ENCODE measurements at places on chromosomes 11 and 22.

DNA sequence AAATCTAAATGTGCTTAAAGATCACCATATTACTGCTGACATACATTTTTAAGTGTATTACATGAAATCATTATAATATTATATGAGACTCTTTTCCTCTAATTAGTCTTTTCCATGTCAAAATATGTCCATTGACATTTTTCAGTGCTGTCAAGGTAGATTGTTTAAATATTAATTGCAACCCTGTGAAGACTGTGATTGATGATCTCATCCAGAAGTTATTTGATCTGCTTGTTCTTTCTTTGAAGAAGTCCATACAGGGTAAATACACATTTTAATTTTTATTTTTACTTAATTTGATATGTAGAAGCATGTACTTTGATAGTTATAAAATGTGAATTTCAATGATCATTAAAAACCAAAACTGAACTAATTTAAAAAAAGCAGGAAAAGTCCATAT lies 38.4 kb downstream of the DYNC2H1 start:
- DNase-seq = no peak

- DNase-seq = no peak
Observed at GRCh38 chr11:65649656-65650546, 12.0 kb downstream of the SIPA1 start.

- no peak for DNase-seq
Observed at GRCh38 chr11:119319136-119319699, 2.3 kb upstream of the MCAM start.

GRCh38 chr11:28048812-28049211 lies 59.1 kb downstream of the KIF18A start:
- no peak for DNase-seq

- peak; percentile 92 for DNase-seq
Observed at GRCh38 chr11:74024261-74025029, 15.6 kb upstream of the UCP3 start.

GRCh38 chr22:29883775-29884097 lies 762 bp downstream of the MTMR3 start:
- DNase-seq = no peak

DNA sequence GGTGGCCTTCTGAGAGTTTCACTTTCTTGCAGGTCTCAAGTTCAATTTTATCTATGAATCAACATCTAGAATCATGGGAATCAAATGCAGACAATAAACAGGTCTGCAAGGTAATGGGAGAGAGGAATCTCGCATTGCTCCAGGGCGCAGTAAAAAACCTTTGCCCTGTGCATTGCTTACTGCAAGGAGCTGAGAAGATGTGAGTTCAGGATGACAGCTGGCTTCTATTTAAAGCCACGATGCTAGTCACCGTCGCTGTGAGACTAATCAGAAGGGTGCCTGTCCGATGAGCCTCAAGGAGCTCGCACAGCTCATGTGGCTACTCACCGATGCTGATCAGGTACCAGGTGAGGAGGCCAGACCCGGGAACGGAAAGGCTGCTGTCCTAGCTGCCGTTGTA lies 30.2 kb upstream of the APOA1 start:
- no peak for DNase-seq

DNA sequence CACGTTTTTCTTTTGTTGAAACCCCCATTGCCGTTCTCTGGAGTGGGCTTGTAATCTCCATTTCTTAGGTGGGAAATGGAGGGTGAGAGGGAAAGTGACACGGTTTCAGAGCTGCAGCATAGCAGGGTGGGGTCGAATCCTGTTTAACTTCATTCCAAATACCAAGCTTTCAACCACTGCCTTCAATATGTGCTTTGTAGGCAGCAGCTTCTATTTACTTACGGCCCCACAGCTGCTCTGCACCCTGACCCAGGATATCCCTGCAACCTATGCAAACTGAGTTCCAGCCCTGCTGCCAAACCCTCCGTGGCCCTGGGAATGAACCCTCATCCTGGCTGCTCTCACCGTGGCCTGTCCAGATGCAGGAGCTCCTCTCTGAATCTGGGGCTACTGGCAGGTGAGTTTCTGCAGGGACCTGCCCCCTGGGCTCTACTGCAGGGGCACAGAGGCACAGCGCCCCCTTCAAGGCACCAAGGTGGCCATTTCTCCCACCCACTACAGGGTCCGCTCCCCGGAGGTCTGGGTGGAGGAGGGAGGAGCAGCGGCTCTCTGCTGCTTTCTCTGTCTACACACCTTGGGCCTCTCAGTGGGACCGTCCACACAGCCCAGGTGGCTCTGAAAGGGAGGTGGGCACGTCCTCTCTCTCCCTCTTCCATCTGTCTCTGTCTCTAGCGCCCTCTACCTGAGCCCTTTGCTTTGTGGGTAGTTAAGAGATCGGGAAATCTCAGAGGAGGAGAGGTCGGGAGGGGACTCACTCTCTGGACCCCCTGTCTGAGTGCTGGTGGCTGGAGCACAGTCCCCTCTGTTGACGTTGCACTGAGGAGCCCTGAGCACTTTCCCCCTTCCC lies 279.1 kb downstream of the BRD1 start:
- no peak for DNase-seq

GRCh38 chr11:79670882-79671281 lies 230.1 kb upstream of the TENM4 start:
- no peak for DNase-seq

DNA sequence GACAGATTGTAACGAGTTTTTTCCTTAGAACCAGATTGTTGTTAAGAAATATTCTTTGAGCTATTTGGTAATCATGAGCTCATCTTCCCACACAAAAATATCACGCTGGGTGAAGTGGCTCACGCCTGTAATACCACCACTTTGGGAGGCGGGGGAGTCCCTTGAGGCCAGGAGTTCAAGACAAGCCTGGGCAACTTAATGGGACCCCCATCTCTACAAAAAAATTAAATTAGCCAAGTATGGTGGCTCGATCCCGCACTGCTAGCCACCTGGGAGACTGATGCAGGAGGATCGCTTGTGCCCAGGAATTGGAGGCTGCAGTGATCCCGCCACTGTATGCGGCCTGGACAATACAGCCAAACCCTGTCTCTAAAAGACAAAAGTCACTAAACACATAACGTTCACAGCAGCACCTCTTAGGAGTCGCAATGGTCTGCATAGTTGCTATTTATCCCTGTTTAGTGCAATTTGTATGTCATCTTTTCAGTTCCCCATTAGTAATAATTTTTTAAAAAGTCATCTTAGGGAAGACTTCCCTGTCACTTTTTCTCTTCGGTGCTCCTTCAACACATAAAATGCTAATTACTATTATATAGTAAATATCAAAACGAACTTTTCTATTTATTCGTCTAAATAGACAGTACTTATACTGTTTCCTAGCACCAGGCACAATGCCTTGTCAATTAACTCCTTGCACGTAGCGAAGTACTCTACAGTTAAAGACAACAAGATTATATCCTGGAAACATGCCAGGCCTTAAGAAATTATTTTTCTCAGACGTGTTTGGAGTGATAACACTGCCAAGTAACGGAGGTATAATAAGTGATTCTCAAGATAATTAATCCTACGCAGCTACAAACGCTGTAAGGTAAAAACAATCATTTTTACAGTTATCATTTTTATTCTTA lies 1.1 kb downstream of the ST13 start:
- DNase-seq = peak; percentile 46

GRCh38 chr11:120335908-120336640 lies at the start of gene ARHGEF12:
Gene ARHGEF12, plus strand, starts transcription at chr11:120336413. Its CDS starts 831 bp downstream, at chr11:120337244.
- peak; percentile 66 for DNase-seq

DNA sequence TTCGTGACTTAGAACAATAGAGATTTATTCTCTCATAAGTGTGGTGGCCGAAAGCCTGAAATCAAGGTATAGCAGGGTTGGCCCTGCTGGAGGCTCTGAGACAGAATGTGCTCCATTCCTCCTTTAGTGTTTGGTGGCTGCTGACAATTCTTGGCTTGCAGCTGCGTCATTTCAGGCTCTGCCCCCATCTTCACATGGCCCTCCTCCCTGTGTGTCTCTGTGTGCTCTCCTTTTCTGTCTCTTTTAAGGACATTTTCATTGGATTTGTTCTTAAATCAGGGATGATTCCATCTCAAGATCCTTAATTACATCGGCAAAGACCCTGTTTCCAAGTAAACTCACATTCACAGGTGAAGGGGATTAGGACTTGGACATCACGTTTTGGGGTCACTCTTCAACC lies 10.2 kb upstream of the APOL6 start:
- no peak for DNase-seq

GRCh38 chr11:97361812-97362378 lies 972.1 kb downstream of the JRKL start:
- no peak for DNase-seq

DNA sequence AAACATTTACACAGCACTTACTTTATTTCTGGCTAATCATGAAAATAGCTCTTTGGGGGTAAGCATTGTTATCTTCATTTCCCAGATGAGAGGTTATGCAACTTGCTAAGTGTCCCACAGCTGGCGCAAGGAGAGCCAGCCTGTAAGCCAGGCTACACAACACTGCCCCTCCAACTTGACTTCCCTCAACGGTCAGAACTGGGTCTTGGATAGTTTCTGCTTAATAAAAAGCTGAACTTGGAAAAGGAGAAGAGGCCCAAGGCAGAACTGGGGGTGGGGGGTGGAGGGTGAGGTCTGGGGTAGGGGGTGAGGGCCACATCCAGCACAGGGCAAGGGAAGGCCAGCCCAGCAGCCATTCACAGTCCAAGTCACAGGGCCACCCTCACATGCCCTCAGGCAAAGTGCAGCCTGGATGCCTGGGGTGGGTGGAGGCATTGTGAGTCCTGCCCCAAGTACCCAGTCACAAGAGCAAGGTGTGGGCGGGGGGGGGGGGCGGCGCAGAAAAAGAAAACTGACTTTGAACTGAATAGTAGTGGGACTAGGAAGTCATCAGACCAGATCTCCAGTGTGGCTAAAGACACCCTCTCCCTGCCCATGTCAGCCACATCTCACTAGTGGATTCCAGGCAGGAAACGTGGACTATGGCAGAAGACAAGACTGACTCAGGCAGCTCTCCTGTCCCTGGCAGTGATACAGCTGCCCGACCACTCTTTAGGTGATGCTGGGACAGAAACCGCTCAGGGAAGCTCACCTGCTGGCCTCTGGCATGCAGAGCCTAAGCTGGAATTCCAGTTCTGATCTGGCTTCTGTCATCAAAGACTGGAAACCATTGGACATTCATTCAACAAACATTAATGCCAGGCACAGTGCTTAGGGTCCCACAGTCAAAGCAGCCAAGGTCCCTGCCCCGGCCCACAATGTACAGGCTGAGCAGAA lies 52.4 kb downstream of the PACSIN2 start:
- DNase-seq = peak; percentile 88

DNA sequence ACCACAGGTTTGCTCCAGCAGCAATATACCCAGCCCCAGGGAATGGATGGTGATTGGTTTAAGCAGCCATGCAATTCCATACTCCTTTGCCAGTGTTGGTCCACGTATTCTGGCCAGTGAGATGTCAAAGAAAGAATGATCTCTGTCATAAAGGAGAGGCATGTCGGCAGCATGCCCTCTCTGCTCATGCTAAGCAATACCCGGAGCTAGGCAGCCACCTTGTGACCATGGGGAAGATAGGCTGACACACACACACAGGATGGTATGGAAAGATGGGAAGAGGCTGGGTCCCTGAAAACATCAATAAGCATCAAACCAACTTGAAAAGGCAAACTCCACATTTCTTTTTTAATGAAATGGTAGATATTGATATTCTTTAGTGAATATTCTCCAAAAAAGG lies 5.1 kb downstream of the ABCC8 start:
- no peak for DNase-seq

DNA sequence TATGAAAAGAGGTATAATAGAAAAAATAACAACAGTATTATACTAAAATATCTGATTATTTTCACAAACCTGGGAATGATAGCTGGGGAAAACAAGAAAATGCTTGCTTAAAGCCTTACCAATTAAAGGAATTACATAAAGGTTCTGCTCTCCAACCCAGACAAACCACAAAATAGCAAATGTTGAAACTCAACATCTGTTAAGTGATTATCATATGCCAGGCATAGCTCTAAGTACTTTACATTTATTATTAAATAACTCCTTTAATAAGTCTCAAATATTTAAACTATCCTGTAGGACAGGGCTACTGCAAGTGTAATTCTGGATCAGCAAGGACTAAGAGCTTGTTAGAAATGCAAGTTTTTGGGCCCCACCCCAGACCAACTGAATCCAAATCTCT lies 20.1 kb downstream of the OR10A6 start:
- no peak for DNase-seq

GRCh38 chr11:100918551-100919500 lies 210.8 kb downstream of the PGR start:
- no peak for DNase-seq

DNA sequence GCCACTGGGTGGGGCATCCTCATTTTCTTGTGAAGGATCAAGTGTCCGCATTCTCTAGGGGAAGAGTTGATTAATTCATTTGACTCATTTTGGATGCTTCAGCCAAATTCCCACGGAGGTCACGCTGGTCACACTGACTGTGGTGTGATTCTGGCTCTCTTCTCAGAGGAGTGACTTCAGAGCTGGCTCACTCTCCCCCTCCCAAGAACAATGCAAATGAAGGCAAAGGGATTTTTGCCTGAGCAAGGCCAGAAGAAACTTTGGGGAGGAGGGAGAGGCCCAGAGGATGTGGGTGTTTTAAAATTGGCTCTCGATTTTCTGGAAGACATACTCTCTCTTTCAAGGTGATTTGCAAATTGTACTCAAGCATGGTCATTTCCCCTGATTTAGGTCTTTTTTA lies 51.1 kb upstream of the LMO2 start:
- DNase-seq = no peak

GRCh38 chr11:125587480-125587879 lies 5.2 kb upstream of the STT3A start:
- no peak for DNase-seq

DNA sequence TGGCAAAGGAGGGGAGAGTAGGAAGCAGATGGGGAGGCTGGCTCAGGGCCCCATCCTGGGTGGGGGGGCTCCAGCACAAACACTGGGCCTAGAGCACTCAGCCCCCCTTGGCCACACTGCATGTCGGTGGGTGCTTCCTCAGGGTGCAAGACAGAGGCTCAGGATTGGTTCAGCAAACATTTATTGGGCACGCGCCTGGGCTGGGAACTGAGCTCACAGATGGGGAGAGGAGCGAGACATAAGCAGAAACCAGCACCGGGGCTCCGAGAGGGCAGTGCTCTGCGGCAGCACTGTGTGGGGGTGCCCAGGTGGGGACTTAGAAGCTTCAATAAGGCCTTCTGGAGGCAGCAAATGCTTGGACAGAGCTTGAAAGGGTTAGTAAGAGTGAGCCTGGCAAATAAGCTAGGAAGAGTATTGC lies 12.1 kb upstream of the EHD1 start:
- no peak for DNase-seq

DNA sequence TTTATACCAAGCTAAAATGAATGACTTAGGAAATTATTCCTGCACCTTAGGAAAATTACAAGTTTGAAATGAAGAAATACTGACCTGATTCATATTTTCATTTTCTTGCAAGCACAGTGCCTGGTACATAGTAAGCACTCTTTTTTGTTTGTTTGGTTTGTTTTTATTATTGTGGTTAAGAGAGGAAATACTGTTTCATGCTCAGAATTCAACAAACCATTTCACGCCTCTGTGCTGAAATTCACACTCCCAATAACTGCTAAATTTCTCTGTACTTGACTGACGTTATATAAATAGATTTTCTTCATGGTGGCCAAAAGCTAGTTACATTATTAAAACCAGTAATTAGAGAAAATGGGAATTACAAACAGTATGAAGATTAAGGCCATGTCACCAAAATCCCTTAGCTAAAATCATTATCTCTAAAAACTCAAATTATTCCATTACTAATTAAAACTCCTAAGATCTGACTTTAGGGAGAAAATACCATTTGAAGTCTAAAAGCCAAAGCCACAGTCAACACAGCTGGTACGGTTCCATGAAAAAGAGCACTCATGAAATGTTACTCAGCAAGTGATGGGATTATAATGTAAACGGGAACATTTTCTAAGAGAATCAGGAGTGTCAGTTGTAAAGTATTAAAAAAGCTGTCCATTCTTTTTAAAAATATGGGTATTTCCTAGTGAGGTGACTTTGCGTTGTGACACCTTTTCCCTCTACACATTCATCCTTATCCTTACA lies 77.8 kb upstream of the DDI1 start:
- no peak for DNase-seq
